Hepatocyte (in vitro differentiated cells): ENCODE measurements at places on chromosomes 1 and 21. TPM values are rescaled to one million over a fixed set of nuclear protein-coding genes. Genes with fewer than 3 reads are reported as not detected.

The ADGRL2 gene
- 45.1 and 50.8 TPM in 2 replicates for polyA plus RNA-seq

DNA sequence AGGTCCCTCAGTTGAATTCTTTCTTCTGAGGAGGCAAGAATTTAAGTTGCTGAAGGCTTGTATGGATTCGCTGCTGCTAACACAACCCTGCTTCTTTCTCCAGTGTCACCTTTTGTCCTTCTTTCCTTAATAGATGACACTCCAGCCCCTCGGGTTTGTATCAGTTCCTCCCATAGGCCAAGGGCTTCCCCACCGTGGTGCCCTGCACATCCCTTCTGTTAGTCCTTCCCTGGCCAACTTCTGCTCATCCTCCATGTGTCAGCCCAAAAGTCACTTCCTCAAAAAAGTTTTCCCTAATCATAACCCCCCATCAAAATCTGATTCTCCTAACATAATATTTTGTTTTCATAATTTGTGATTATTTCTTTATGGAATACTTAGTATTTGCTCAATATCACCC lies 190.4 kb downstream of the RHOU start:
- H3K36me3 ChIP-seq, result no peaks in the 10 kb centered on the region
- peaks cover 35% of the 10 kb centered on the region for H3K4me1 ChIP-seq
- no peak overlapping the region for H3K4me3 ChIP-seq
- H3K27me3 ChIP-seq, result no peaks in the 10 kb centered on the region
- no peak overlapping the region for H3K27ac ChIP-seq

GRCh38 chr1:177227978-177228692 lies 57.4 kb downstream of the BRINP2 start:
- H3K4me1 ChIP-seq, result no peaks in the 10 kb centered on the region

GRCh38 chr1:109901524-109902145 lies 9.0 kb upstream of the CSF1 start:
- H3K4me1 ChIP-seq, result no peaks in the 10 kb centered on the region
- no peaks in the 10 kb centered on the region for H3K27me3 ChIP-seq
- H3K4me3 ChIP-seq, result no peak overlapping the region
- H3K27ac ChIP-seq, result no peak overlapping the region
- no peaks in the 10 kb centered on the region for H3K36me3 ChIP-seq

- DNase-seq, result no peak
- no peaks in the 10 kb centered on the region for H3K36me3 ChIP-seq
- H3K4me3 ChIP-seq, result no peak overlapping the region
- H3K27ac ChIP-seq, result no peak overlapping the region
These were observed 1.9 kb upstream of the OLFML2B start for GRCh38 chr1:162025541-162025940.

The AIRE gene
- polyA plus RNA-seq, result 0.32 and 0.42 TPM in 2 replicates

The COL18A1 gene
- polyA plus RNA-seq, result 140 and 178 TPM in 2 replicates

GRCh38 chr21:32403201-32403777 lies 9.2 kb upstream of the EVA1C start:
- H3K27ac ChIP-seq, result no peak overlapping the region
- no peak overlapping the region for H3K4me3 ChIP-seq
- H3K36me3 ChIP-seq, result no peaks in the 10 kb centered on the region
- DNase-seq, result peak; percentile 83
- H3K27me3 ChIP-seq, result peaks cover 18% of the 10 kb centered on the region

DNA sequence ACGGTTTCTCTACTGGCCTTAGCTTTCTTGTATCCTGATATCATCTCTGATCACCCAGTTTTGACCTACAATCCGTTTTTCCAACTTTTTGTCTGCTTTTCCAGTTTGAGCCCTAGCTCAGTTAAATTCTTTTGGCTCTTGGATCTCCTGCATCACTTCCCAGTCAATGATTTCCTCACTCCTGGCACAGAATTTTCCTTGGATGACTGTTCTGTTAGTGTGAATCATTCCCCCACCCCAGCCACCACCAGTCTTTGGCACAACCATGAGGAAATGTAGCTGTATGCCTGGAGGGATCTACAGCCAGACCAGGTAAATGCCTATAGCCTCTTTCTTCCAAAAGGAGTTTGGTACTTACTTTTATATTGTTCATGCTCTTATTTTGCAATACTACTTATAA lies 187.2 kb upstream of the PTGFR start:
- H3K27ac ChIP-seq, result no peak overlapping the region
- no peaks in the 10 kb centered on the region for H3K4me1 ChIP-seq
- DNase-seq, result no peak
- no peak overlapping the region for H3K4me3 ChIP-seq

The LCE1B gene
- not detected in 2 replicates for polyA plus RNA-seq

DNA sequence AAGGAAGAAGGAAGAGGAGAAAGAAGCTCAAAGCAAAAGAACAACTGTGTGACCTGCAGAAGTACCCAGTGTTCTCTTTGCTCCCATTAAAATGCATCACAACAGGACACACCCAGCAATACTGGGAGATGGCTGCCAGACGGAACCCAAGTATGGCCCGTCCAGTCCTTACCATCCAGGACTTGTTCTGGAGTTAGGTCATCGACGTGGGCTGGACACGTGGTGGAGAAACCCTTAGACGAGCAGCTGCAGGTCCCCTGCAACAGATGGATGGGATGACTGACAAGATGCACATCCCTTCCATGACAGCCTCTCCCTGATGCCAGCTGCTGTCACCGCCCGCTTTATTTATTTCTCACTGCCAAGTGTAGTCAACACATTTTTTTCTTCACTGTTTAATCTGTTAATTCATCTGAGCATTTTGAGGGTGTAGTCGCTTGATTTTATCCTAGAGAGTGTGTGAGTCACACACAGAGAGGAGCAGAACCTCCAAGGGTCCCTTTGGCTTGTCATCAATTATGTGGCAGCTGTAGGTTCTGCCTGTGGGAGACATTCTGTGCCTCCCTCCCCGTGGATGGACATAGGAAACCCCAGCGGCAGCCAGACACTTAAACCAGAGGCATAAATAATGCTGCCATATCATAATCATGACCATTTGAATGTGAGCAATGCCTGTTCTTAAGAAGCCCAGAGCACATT lies 80.9 kb downstream of the ABCA4 start:
- H3K36me3 ChIP-seq, result no peaks in the 10 kb centered on the region
- H3K4me3 ChIP-seq, result no peak overlapping the region
- no peaks in the 10 kb centered on the region for H3K27me3 ChIP-seq
- H3K27ac ChIP-seq, result no peak overlapping the region
- no peak for DNase-seq

The RNU1-1 gene
- not detected in 2 replicates for polyA plus RNA-seq

The CYP4A22 gene
- 3.9 and 7.3 TPM in 2 replicates for polyA plus RNA-seq

The CRYZL1 gene
- polyA plus RNA-seq, result 41.5 and 49.8 TPM in 2 replicates

- DNase-seq, result no peak
- H3K4me1 ChIP-seq, result no peaks in the 10 kb centered on the region
- no peaks in the 10 kb centered on the region for H3K36me3 ChIP-seq
These were observed 332.8 kb upstream of the ZRANB2 start for GRCh38 chr1:71413441-71414175.

DNA sequence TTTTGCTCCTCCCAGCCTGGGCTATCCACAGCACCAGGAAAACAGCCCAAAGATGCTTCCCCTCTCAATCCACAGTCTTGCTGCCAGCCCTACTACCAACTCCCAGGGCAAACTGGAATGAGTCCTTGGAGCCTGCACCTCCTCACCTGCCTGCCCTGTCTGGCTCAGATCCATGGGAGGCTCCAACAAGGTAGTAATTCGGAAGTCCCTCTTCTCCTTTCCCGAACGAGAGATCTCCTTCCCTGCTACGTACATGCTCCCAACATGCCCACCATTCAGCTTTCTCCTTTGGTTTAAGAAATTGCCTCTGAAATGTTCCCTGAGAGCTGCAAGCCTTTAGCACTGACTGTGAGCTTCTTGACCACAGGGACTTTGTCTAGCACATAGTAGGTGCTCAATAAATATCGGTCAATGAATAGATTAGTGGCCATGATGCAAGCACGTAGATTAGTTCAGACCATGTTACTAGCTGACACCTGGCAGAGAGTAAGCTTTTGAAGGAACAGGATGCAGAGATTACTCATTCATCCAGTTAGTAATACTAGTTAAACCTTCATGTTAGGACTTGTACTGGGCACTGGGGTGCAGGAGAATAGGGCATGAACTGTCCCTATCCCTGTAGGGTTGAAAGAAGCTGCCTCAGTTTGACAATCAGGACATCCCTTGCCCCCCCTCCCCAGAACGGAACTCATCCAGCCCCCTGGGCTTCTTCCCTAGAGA lies 80.1 kb downstream of the DISP3 start:
- no peak for DNase-seq
- no peak overlapping the region for H3K4me3 ChIP-seq

DNA sequence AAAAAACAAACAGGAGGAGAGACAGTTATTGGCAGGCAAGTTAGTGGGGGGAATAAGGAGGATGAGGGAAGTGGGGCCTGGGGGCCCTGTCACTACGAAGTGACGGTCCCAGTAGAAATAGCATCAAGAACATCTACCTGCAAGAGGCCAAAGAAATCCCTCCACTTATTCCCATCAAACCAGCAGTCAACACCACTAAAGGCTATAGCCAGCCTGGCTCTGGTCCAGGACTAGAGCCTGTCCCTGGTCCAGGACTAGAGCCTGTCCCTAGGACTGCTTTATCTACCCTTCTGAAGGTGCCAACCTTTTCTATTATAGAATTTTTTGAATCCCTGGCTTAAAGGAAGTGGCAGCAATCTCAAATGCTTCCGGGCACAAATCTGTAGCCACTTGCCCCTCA lies 3.2 kb downstream of the KLF18 start:
- no peaks in the 10 kb centered on the region for H3K4me1 ChIP-seq
- DNase-seq, result no peak

DNA sequence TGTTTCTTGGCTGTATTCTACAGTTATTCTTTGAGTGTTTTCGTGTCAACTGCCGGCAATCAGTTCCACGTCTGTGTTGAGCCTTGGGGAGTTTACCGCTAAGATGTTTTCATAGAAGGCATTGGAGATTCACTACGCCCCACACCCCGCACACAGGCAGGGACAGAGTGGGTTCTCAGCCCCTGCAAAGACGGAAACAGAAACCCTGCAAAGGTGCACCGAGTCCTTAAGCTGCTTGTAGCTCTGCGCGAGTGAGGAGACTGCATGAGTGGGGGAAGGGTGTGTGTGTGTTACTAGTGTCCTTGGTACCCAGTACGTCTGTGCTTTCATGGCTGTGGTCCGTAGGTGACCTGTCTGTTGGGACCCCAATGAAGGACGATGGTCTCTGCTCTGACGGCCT lies 1.9 kb downstream of the LHX4 start:
- DNase-seq, result no peak
- H3K36me3 ChIP-seq, result no peaks in the 10 kb centered on the region
- peaks cover 96% of the 10 kb centered on the region for H3K27me3 ChIP-seq
- H3K4me1 ChIP-seq, result peaks cover 30% of the 10 kb centered on the region
- no peak overlapping the region for H3K4me3 ChIP-seq

DNA sequence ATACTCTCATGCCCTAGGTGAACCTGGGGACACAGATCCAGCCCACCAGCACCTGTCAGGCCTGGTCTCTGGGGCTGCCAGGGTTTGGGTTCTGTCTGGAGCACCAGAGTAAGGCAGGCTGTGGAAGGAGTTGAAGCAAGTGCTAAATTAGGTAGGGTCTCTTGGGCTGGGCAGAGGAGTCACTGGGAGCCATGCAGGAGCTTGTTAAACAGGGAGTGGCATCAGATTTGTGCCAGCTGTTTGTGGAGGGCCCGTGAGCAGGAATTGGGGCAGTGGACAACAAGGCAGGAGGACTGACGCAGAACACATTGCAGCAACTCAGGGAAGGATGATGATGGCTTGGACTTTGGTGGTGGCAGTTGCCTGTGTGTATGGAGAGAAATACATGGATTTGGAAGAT lies 56.3 kb downstream of the PTPRF start:
- no peak overlapping the region for H3K4me3 ChIP-seq
- no peak overlapping the region for H3K27ac ChIP-seq
- H3K36me3 ChIP-seq, result no peaks in the 10 kb centered on the region
- H3K4me1 ChIP-seq, result peaks cover 4% of the 10 kb centered on the region
- no peaks in the 10 kb centered on the region for H3K27me3 ChIP-seq
- DNase-seq, result no peak

DNA sequence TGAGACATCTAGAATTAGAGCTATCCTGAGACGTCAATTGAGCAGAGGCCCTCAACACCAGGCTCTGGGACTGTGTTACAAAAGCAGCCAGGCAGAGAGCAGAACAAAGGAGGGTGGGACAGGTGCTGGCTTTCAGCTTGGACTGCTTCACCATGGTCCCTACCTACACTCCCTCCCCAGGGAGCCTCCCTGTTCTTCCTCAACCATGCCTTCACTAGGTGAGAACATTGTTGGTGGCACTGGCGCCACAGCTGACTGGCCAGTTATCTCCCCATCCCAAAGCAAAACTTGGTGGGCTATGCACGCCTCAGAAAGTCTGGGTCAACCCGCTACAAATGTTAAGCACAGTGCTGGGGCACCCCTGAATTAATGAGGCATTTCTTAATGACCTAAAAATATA lies 87.8 kb downstream of the NMNAT2 start:
- H3K4me1 ChIP-seq, result peaks cover 18% of the 10 kb centered on the region
- H3K27ac ChIP-seq, result peak overlapping the region; percentile 83
- H3K36me3 ChIP-seq, result no peaks in the 10 kb centered on the region
- H3K4me3 ChIP-seq, result no peak overlapping the region

- H3K36me3 ChIP-seq, result no peaks in the 10 kb centered on the region
- DNase-seq, result no peak
- no peaks in the 10 kb centered on the region for H3K27me3 ChIP-seq
- peaks cover 11% of the 10 kb centered on the region for H3K4me1 ChIP-seq
- H3K4me3 ChIP-seq, result peak overlapping the region; percentile 59
- H3K27ac ChIP-seq, result peak overlapping the region; percentile 31
These were observed 558 bp upstream of the PGD start for GRCh38 chr1:10398278-10398733.

- H3K36me3 ChIP-seq, result no peaks in the 10 kb centered on the region
- no peaks in the 10 kb centered on the region for H3K4me1 ChIP-seq
- no peaks in the 10 kb centered on the region for H3K27me3 ChIP-seq
- no peak for DNase-seq
- H3K27ac ChIP-seq, result no peak overlapping the region
These were observed 101.5 kb upstream of the TMEM51 start for GRCh38 chr1:15051882-15052528.

DNA sequence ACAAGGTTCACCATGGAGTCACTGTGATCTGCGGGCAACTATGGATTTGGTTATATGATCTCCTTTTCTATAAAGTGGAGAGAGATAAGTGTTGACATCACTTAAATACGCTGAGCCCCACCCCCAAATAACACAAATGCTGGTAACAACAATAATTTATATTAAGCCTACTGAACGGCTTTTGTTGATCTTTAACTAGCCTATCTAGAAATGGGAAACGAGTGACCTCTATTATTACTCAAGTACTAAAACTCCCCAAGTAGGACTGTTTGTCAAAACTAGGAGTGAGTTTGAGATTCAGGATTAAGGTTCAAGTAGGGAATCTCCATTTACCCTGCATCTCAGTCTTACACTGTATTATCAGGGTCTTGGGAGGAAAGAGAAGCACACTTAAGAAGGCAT lies 52.2 kb downstream of the MAP3K7CL start:
- no peaks in the 10 kb centered on the region for H3K27me3 ChIP-seq
- no peak for DNase-seq
- no peaks in the 10 kb centered on the region for H3K36me3 ChIP-seq
- H3K4me1 ChIP-seq, result peaks cover 25% of the 10 kb centered on the region
- H3K27ac ChIP-seq, result peak overlapping the region; percentile 96

The PROK1 gene
- polyA plus RNA-seq, result 9.4 and 11.1 TPM in 2 replicates

The C1QA gene
- polyA plus RNA-seq, result 7.8 and 9.5 TPM in 2 replicates

- H3K4me1 ChIP-seq, result peaks cover 13% of the 10 kb centered on the region
- no peak overlapping the region for H3K27ac ChIP-seq
- no peaks in the 10 kb centered on the region for H3K27me3 ChIP-seq
- no peak for DNase-seq
These were observed 27.3 kb downstream of the CLIC6 start for GRCh38 chr21:34696121-34696520.

- H3K4me3 ChIP-seq, result no peak overlapping the region
- H3K27ac ChIP-seq, result no peak overlapping the region
- H3K27me3 ChIP-seq, result no peaks in the 10 kb centered on the region
- no peaks in the 10 kb centered on the region for H3K4me1 ChIP-seq
- no peaks in the 10 kb centered on the region for H3K36me3 ChIP-seq
These were observed 53.6 kb upstream of the CASZ1 start for GRCh38 chr1:10850026-10850425.
